IMR-90 (cell line): ENCODE measurements at places on chromosomes 13 and 19.
A peak's percentile ranks its signal among the peaks of the same experiment; 100 is the strongest.

- DNase-seq = no peak
These were observed 16.0 kb downstream of the TMEM272 start for GRCh38 chr13:51828730-51829567.

DNA sequence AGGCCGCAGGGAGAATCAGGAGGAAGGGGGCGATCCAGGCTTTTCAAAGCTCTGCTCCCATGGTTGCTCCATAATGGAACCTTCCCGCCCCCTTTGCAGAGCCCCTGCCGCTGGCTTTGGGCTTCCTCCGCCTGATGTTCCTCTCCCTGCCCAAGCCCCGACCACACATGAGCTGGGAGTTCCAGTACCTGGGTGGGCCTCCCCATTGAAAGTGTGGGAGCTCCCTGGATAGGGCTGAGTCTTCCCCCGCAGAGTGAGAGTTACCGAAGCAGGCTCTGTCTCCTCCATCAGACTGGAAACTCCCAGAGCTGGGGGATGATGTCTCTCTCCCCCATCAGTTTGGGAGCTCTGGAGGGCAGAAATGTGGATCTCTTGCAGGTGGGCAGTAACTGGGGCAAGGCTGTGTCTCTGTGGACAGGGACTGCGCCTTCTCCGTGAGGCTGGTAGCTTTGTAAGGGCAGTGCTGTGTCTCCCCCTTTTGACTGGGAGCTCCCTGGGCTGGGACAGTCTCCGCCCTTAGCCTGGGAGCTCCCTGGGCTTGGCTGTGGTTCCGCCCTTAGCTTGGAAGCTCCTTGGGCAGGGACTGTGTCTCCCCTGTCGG, 722 bp downstream of the DCAF15 start:
- peak; percentile 39 for DNase-seq

DNA sequence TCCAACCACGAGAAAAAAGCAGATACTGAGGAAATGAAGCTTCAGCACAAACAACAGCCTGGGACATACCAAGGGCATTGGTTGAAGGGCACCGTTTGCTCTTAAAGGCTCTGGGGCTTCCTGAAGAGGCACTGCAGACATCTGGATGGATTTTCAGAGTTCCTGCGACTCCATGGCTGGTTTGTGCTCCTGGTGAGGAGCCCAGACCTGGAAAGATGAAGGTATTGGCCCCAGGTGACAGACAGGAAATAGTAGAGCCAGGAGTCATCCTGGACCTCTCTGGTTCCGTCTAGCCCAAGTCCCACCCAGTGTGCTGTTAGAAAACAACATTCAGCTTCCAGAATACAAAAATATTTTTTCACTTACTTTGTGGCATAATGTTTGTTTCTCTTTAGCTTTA, 6.3 kb downstream of the IL17D start:
- no peak for DNase-seq

GRCh38 chr19:14058182-14059092, 3.4 kb downstream of the PALM3 start:
- no peak for DNase-seq

DNA sequence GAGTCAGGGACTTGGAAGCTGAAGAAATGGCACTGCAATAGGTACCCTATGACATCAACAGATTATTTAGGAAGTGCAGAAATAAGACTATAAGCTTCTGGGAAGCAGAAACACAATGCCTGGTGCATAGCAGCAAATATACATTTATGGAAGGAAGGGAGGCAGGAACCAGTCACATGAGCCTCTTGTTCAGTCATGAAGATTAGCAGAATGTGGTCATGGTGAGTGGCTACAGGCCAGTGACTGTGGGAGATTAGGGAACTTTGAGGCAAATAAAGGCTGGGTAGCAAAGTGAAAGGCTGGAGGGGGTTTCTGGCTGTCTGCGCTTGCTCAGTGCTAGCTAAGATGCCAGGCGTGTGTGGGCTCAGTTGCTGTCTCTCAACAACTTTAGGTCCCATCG, 96.3 kb downstream of the EPSTI1 start:
- DNase-seq = no peak

DNA sequence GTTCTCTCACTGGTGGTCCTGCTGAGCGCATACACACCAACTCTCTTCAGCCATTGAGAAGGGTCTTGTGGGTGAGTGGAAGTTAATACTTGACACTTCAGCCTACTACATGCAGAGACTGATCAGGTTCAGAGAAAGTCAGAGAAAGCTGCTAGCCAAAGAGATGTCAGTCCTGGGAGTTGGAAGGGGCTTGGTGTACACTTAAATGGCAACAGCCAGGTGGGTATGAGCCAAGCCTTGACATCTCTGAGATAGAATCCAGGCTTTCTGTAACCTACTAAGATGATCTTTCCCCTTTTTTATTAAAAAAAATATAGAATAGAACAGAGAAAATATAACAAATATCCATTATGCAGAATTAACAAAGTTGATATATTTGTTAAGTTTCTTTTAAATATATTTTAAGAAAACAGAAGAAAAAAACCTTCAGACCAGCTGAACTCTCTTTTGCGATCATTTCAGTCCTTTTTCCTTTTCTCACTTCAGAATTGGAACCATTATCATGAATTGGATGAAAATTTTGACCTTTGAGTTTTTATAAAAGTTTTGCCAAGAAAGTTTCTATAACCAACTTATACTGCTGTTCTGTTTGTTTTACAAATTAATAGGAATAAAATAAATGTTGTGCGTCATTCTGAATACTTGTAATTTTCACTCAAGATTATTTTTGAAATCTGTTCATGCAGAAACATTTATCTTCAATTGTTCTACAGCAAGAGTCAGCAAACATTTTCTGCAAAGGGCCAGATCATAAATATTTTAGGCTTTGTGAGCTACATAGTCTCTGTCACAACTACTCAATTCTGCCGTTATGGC, 153.0 kb downstream of the RFC3 start:
- no peak for DNase-seq
